ENCODE measurements at places on chromosomes 3 and 15.

DNA sequence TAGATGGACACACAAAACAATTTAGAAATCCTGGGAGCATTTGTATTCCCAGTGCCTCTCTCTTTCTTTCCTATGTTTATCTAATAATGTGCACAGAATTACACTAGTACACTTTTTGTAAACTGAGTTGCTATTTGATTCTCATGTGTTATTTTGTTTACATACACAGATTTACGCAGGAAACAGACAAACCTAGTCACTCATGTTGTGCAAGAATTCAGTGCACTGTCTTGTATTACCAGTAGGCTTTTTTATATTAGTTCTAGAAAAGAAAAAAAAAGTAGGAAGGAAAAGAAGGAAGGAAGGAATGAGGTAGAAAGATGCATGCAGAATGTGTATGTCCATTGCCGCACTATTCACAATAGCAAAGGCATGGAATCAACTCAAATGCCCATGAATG lies 257.4 kb downstream of the AGBL1 start:
- DNase-seq, result no peak

GRCh38 chr3:181358060-181358459 lies 353.7 kb upstream of the SOX2 start:
- DNase-seq, result no peak

DNA sequence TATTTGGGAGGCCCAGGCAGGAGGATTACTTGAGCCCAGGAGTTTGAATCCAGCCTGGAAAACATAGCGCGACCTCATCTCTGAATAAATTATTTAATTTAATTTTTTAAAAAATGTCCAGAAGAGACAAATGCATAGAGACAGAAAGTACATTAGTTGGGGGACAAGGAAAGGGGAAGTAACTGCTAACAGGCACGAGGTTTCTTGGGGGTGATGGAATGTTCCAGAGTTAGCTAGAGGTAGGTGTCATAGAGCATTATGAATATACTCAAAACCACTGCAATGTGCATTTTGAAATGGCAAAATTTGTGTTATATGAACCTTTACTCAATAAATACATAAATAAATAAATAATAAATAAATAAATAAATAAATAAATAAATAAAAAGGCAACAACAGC lies 31.7 kb upstream of the CYP11A1 start:
- DNase-seq, result no peak

DNA sequence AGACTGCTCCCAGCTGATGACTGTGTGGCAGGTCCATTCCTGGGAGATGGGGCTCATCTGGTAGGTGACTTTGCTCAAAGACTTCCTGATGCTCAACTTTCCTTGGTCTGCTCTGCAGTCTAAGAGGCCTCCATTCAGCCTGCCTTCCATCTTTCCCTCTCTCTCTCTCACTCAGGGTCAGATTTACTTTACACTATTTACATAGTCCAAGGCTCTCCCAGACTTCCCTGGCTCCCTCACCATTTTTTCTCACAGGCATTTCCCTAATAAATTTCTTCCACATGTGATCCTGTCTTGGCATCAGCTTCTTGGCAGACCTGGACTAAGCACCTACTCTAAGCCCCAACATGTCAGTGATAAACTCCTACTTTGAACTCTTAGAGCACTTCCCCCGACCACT lies 13.0 kb upstream of the PCCB start:
- DNase-seq, result no peak

Measured in stimulated activated CD4-positive, alpha-beta T cell treated with anti-CD3 and anti-CD28 coated beads, Interleukin-1b, Interleukin-23, amount 100 ng/mL, for 48 hours (primary cell).